Activated B cell treated with CpG ODN at 0.5 μM for 24 hours (primary cell): ENCODE measurements at places on chromosomes 7 and 10. TPM values are rescaled to one million over a fixed set of nuclear protein-coding genes. Genes with fewer than 3 reads are reported as not detected.

Gene HEPACAM2
- total RNA-seq = not detected in 2 replicates

Gene SSBP1
- total RNA-seq = 122 and 146 TPM in 2 replicates

Gene ECHDC3
- 10.1 and 12.5 TPM in 2 replicates for total RNA-seq

Gene SLC26A4
- total RNA-seq = 0.05 and 0.13 TPM in 2 replicates

Gene TLL2
- total RNA-seq = 1.6 and 1.8 TPM in 2 replicates

Gene COL17A1
- total RNA-seq = not detected in 2 replicates

Gene MRPS17
- total RNA-seq = 16.9 and 20.6 TPM in 2 replicates

Gene MOGAT3
- total RNA-seq = not detected in 2 replicates

Gene HKDC1
- not detected in 2 replicates for total RNA-seq

Gene PON1
- total RNA-seq = not detected in 2 replicates

Gene PSPH
- 7.9 and 9.0 TPM in 2 replicates for total RNA-seq

Gene CFAP58
- not detected in 2 replicates for total RNA-seq

Gene SLC16A12
- not detected in 2 replicates for total RNA-seq

Gene HMX3
- total RNA-seq = not detected in 2 replicates

Gene KAZALD1
- 0.58 TPM in 1 of 2 replicates, not detected in the other for total RNA-seq

Gene FLNC
- total RNA-seq = not detected in 2 replicates
